ENCODE measurements at places on chromosomes 5 and 9. TPM values are rescaled to one million over a fixed set of nuclear protein-coding genes. Genes with fewer than 3 reads are reported as not detected.

FANCG gene
- total RNA-seq = 17.5 TPM

MED10 gene
- total RNA-seq = 40.8 TPM

LSM11 gene
- total RNA-seq = 3.4 TPM

IL4 gene
- not detected for total RNA-seq

TMC1 gene
- 0.36 TPM for total RNA-seq

CCNI2 gene
- 0.36 TPM for total RNA-seq

ARHGEF37 gene
- total RNA-seq = 86.7 TPM

MYMK gene
- not detected for total RNA-seq

SLC27A6 gene
- 57.2 TPM for total RNA-seq

INSYN2B gene
- total RNA-seq = 0.27 TPM

IL31RA gene
- total RNA-seq = not detected

PCA3 gene
- 0.18 TPM for total RNA-seq
